ENCODE measurements at places on chromosomes 5 and 9. TPM values are rescaled to one million over a fixed set of nuclear protein-coding genes. Genes with fewer than 3 reads are reported as not detected.

The NAIP gene
- 18.8 TPM for total RNA-seq

The SET gene
- total RNA-seq = 386 TPM

The SEMA5A gene
- 0.84 TPM for total RNA-seq

The IRX1 gene
- not detected for total RNA-seq

The FCN1 gene
- 1,156 TPM for total RNA-seq

The GABRA6 gene
- total RNA-seq = not detected

The ADRB2 gene
- total RNA-seq = 27.5 TPM

The KCNV2 gene
- total RNA-seq = not detected

The SMIM33 gene
- not detected for total RNA-seq

The CCL19 gene
- not detected for total RNA-seq

The MARCOL gene
- total RNA-seq = not detected

The LEAP2 gene
- total RNA-seq = 0.21 TPM

All from mononuclear cell (primary cell).